ENCODE measurements at places on chromosomes 13 and 19.

GRCh38 chr19:7595466-7596133 is at the start of gene CAMSAP3:
CAMSAP3 (plus strand) TSS chr19:7595863; CDS start chr19:7596003, 140 bp downstream.
- DNase-seq = no peak

GRCh38 chr19:989381-990081 is 5.4 kb downstream of the WDR18 start:
- no peak for DNase-seq

DNA sequence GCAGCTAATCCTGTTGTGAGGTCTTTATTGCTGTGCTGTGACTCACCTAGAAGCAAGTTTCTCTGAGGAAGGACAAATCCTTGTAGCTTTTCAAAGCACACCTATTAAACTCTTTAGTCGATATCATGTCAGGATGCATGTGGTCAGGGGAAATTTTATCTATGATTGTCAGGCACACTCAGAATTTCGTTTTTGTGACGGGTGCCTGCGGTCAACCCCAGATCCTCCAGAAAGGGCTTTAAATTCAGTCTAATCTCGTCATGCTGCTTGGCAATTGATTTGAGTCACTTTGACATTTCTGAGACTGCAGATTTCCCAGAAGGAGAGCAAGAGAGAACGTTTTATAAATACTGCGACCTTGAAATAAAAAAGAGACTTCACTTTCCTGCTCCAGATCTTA is 316.9 kb downstream of the FGF9 start:
- no peak for DNase-seq

DNA sequence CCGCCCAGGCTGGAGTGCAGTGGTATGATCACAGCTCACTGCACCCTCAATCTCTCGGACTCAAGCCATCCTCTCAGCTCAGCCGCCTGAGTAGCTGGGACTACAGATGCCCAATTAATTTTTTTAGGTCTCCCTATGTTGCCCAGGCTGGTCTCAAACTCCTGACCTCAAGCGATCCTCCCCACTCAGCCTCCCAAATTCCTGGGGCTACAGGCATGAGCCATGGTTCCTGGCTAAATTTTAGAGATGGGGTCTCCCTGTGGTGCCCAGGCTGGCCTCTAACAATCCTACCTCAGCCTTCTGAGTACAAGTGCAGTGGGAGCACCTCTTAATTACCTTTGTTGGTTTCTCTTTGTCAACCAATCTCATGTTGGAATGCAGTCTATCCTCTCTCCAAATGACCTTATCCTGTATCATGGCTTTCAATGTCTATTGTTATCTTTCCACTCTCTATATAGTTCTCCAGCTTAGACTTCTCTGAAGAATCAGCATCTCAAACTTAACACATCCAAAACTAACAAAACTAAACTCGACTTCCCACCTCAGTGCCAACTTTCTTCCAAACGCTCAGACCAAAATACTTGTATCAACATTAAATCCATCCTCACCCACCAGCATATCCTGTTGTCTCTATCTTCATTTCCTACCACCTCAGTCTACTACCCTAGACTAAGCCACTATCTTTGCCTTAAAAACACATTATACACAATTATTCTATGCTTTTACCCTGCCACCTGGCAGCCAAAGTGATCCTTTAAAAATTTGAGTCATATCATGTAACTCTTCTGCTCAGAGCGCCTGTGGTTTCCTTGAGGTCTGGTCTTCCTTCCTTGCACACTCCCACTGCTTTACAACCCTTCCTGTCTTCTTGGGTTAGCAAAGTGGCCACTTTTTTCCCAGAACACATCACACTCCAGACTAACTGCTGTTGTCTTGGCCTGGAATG is 6.7 kb downstream of the TPT1 start:
- DNase-seq = peak; percentile 30

Measured in effector CD4-positive, alpha-beta T cell (primary cell).